ENCODE measurements at places on chromosomes 13 and 19. TPM values are rescaled to one million over a fixed set of nuclear protein-coding genes. Genes with fewer than 3 reads are reported as not detected.

ACP4 gene
- not detected for total RNA-seq

PSG1 gene
- not detected for total RNA-seq

GRCh38 chr13:43653395-43653794, 133.4 kb downstream of the ENOX1 start:
- no peak for DNase-seq

GRCh38 chr19:4304538-4305256, at the start of gene FSD1:
Gene FSD1, plus strand, starts transcription at chr19:4304598. Its CDS starts 149 bp downstream, at chr19:4304747.
- peak; percentile 54 for DNase-seq

GRCh38 chr13:23617551-23618024, 47.4 kb downstream of the TNFRSF19 start:
- DNase-seq: no peak

GRCh38 chr13:50711131-50711815, 132.2 kb downstream of the DLEU7 start:
- no peak for DNase-seq

GRCh38 chr13:50934735-50935435, 25.3 kb downstream of the RNASEH2B start:
- no peak for DNase-seq

DNA sequence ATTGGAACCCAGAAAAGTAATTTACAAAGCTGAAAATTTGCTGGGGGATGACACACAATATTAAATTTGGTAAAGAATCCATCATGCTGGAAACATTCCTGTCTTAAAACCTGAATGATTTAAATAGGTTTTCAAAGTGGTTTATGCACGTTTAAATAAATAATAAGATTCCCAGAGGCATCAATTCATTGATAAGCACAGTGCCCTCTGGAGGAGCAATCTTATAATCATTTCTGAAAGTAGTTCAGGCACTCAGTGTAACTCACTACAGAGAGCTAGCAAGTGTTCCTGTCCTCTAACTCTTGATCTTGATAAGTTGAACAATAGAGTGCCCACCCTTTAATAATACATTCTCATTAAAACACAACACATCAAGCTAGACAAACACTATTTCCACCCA, 43.5 kb upstream of the SHISA2 start:
- no peak for DNase-seq

GRCh38 chr19:18417250-18418028, 1.8 kb upstream of the SSBP4 start:
- no peak for DNase-seq

GRCh38 chr19:1049800-1050199, 9.9 kb downstream of the ABCA7 start:
- DNase-seq: no peak

DNA sequence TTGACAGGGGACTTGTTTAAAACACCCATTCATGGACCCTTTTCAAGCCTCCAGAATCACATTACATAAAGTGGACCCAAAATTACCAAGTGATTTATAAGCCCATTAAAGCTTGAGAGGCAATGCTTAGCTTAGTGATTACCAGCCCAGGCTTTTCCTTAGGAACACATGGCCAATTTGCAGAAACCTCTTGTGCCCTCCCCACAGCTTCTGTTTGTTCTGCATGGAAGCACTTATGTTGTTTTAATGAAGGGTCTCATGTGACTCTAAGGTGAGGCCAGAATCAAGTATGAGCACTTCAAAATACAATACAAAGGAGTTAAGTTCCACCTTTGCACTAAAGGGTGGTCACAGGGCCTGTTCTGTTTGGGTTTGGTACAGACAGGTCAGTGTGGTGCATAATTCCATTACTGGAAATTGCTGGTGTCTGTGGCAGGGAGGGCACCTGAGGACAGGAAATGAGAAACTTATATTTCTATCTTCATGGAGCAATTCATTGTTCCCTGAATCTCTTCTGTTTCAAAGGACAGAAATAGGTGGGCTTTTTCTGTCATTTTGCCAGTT, 15.3 kb downstream of the ZNF486 start:
- no peak for DNase-seq

DNA sequence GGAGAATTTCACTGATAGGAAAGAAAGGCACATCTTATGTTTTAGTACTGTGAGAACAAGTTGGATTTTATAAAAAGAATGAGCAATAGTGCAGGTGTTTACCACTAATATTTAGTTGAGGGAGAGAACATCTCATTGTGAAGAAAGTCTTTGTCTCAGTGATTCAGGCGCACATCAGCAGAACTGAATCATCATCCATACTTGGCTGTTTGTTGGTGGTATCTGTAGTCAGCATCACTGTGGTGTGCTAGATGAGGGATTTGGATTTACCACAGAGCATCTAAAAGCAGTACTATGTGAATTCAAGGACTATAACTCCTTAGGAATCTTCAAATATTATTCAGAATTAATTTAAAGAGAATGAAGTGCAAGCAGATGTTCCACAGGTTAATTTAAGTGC, 1380.5 kb upstream of the ATXN8OS start:
- DNase-seq: no peak
